ENCODE measurements at places on chromosomes 5 and 9. TPM values are rescaled to one million over a fixed set of nuclear protein-coding genes. Genes with fewer than 3 reads are reported as not detected.

DNA sequence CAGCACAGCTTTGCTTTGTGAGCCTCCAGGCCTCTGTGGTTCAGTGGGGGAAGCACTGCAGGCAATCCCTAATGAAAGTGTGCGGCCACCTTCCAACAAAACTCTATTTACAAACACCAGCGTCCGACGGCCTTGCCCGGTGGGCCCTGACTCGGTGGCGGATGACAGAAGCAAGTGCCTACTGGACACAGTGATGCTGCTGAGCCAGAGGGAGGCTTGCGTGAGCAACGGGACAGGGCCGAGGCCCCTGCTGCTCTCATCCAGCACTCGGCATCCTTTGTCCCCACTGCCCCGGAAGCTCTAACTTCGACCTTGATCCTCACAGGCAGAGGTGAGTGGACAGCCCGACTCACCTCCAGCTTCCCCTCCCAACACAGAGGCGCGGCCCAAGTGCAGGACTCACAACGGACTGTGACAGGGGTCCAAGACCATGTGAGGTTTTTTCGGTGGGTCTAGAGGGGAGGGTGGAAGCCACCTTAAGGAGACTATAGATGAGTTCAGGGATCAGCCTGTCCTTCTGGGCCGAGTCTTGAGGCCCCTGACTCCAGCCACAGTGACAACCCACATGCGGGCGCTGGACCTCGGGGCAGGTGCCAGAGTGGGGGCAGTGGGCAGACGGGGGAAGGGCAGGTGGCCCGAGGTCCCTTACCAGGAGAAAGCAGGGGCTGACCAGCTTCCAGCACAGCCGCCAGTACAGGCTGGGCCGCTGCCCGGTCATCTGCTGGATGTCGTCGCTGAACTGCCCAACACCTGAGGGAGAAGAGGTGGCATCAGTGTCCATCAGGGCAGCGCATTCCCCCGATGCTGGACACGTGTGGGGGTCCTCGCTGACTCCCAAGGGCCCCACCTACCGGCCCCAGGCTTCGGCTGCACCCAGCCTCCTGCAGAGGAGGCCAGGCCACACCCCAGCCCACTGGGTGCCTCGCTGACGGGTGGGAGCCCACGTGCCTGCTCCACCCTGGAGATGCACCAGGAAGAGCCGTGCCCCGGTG is 39.4 kb downstream of the SLC6A3 start:
- H3K36me3 ChIP-seq: no peaks in the 10 kb centered on the region
- no peaks in the 10 kb centered on the region for H3K4me1 ChIP-seq
- H3K27me3 ChIP-seq: no peaks in the 10 kb centered on the region
- no peak overlapping the region for H3K4me3 ChIP-seq
- no peak overlapping the region for H3K27ac ChIP-seq

DNA sequence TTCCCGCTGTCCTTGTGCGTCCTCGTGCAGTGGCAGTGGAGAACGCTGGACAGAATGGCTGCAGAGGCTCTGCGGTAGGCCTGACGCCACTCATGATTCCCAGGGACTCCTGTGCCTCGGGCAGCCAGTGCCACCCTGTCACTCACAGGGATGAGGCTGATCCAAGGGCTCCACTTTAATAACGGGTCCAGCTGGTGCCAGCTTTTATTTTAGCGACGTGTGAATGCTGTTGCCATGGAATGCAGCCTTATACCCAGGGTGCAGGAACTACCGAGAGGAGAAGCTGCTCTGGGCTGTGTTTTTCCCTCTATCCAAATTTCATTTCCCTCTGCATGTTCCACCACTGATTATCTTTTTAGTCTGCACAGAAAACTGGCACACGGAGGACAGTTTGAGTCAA is 15.8 kb upstream of the NTNG2 start:
- peaks cover 13% of the 10 kb centered on the region for H3K27me3 ChIP-seq
- DNase-seq: no peak
- H3K4me1 ChIP-seq: no peaks in the 10 kb centered on the region
- H3K4me3 ChIP-seq: no peak overlapping the region
- no peaks in the 10 kb centered on the region for H3K36me3 ChIP-seq

- no peak overlapping the region for H3K27ac ChIP-seq
- no peaks in the 10 kb centered on the region for H3K27me3 ChIP-seq
- H3K4me1 ChIP-seq: no peaks in the 10 kb centered on the region
These were observed 586.0 kb downstream of the EBF1 start for GRCh38 chr5:158513490-158514318.

- no peak for DNase-seq
- H3K27ac ChIP-seq: no peak overlapping the region
- H3K4me3 ChIP-seq: no peak overlapping the region
- no peaks in the 10 kb centered on the region for H3K4me1 ChIP-seq
- H3K27me3 ChIP-seq: no peaks in the 10 kb centered on the region
- H3K36me3 ChIP-seq: no peaks in the 10 kb centered on the region
These were observed 218.2 kb upstream of the IL12B start for GRCh38 chr5:159548517-159548916.

- H3K27ac ChIP-seq: no peak overlapping the region
- no peak overlapping the region for H3K4me3 ChIP-seq
- H3K36me3 ChIP-seq: no peaks in the 10 kb centered on the region
- H3K4me1 ChIP-seq: peaks cover 50% of the 10 kb centered on the region
- DNase-seq: peak; percentile 64
These were observed 18.4 kb upstream of the ERCC6L2 start for GRCh38 chr9:95857124-95857523.

- H3K4me3 ChIP-seq: no peak overlapping the region
- no peaks in the 10 kb centered on the region for H3K36me3 ChIP-seq
- no peak overlapping the region for H3K27ac ChIP-seq
- H3K27me3 ChIP-seq: no peaks in the 10 kb centered on the region
- H3K4me1 ChIP-seq: no peaks in the 10 kb centered on the region
These were observed 491.4 kb downstream of the LRRC70 start for GRCh38 chr5:63070001-63070400.

DNA sequence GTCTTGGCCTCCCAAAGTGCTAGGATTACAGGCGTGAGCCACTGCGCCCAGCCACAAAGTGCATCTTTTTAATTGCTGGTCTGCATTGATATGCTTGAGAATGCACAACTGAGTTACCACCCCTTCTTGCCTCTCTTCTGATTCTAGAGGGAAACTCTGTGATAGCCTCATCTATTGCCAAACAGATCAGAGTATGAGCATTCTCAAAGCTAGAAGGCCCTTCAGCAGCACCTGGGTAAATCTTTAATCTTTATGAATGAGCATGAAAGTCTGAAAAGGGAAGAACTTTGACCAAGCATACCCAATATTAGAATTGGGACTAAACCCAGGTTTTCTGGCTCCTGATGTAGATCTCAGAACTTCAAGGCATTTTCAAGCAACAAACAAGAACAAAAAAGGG is 298.3 kb upstream of the TNC start:
- no peaks in the 10 kb centered on the region for H3K4me1 ChIP-seq
- H3K36me3 ChIP-seq: no peaks in the 10 kb centered on the region
- H3K27ac ChIP-seq: no peak overlapping the region
- no peak for DNase-seq
- H3K4me3 ChIP-seq: no peak overlapping the region

DNA sequence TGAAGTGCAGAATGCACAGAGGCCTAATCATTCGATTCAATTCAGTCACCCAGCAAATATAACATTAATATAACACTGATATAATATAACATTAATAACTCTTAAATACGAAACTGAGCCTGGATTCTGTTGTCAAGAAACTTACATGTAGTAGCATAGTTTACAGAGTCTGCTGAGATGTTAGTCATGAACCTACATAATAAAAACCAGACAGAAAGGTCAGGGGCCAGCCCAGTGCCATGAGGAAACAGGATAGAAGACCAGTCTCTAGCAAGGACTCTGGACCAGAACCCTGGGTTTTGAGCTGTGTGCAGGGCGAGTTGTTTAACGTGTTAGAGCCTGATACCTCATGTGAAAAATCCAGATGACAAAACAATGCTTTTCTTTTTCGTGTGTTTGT is 234.7 kb downstream of the NR2F1-AS1 start:
- no peak overlapping the region for H3K27ac ChIP-seq
- H3K27me3 ChIP-seq: no peaks in the 10 kb centered on the region
- no peaks in the 10 kb centered on the region for H3K36me3 ChIP-seq
- no peak for DNase-seq
- no peak overlapping the region for H3K4me3 ChIP-seq

GRCh38 chr5:181189962-181190710 is 14.9 kb downstream of the TRIM7 start:
- no peaks in the 10 kb centered on the region for H3K27me3 ChIP-seq
- H3K36me3 ChIP-seq: no peaks in the 10 kb centered on the region
- peaks cover 18% of the 10 kb centered on the region for H3K4me1 ChIP-seq
- no peak overlapping the region for H3K27ac ChIP-seq

DNA sequence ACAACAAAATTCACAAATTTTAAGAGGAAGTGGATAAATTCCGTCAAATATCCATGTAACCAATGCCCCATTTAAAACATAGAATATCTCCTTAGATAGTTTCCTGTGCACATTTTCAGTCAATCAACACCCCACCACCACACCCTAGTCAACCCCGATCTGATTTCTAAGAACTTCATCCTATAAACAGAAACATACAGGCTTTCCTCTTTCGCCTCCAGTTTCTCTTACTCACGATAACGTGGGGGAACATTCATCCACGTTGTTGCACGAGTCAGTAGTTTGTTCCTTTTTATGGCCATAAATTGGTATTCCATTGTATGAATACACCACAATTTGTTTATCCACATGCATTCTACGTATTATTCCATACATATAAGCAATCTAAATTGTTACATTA is 35.6 kb upstream of the TRIO start:
- H3K36me3 ChIP-seq: no peaks in the 10 kb centered on the region
- H3K27ac ChIP-seq: no peak overlapping the region

Gene C5orf58
- polyA plus RNA-seq: not detected

Gene MBLAC2
- polyA plus RNA-seq: 2.1 TPM

Gene TNC
- polyA plus RNA-seq: not detected

Gene LRRC19
- not detected for polyA plus RNA-seq

Gene DMRTA1
- polyA plus RNA-seq: 0.19 TPM

Gene ACO1
- 45.7 TPM for polyA plus RNA-seq

Gene PSD2
- polyA plus RNA-seq: not detected

All from endothelial cell of umbilical vein (primary cell).